ENCODE measurements at places on chromosomes 2 and 18. TPM values are rescaled to one million over a fixed set of nuclear protein-coding genes. Genes with fewer than 3 reads are reported as not detected.

Gene C2orf15
- total RNA-seq = 5.5 TPM

Gene EVX2
- total RNA-seq = 0.73 TPM

Gene DAPL1
- 1.6 TPM for total RNA-seq

Gene GALNT3
- 2.5 TPM for total RNA-seq

Gene TUBA4B
- total RNA-seq = not detected

Gene ZBTB7C
- total RNA-seq = 3.9 TPM

Gene MC2R
- not detected for total RNA-seq

Gene OTOF
- total RNA-seq = 1.4 TPM

Gene OXER1
- 0.18 TPM for total RNA-seq

Gene CHN1
- total RNA-seq = 37.3 TPM

Gene POMC
- total RNA-seq = 0.91 TPM

Gene SLC23A3
- 1.3 TPM for total RNA-seq

Gene TCF7L1
- total RNA-seq = 8.5 TPM

Gene SERPINB3
- not detected for total RNA-seq

Gene CTAGE1
- total RNA-seq = not detected

Gene SCN2A
- 117 TPM for total RNA-seq

Gene IMPACT
- 24.4 TPM for total RNA-seq

Gene GTF2A1L
- 2.8 TPM for total RNA-seq

Gene KCNK3
- total RNA-seq = 6.3 TPM

Gene CDCA7
- 14.2 TPM for total RNA-seq

Gene GALNT13
- total RNA-seq = 14.2 TPM

Gene C1QL2
- total RNA-seq = 0.27 TPM

Gene SPAG16
- 39.8 TPM for total RNA-seq

Gene AFF3
- total RNA-seq = 69.8 TPM

Gene INPP5D
- total RNA-seq = 4.9 TPM

Gene BCL11A
- 128 TPM for total RNA-seq

Gene PRR30
- not detected for total RNA-seq

Gene ALPG
- total RNA-seq = not detected

Gene MOCOS
- 0.09 TPM for total RNA-seq

Gene TMEM150A
- total RNA-seq = 6.3 TPM

Gene CROCC2
- not detected for total RNA-seq

Gene STON1
- 11.4 TPM for total RNA-seq

Gene IL36G
- total RNA-seq = not detected

Gene ESPNL
- total RNA-seq = 0.09 TPM

Gene CYRIA
- total RNA-seq = 28.2 TPM

Gene ACTG2
- total RNA-seq = 1.1 TPM

Gene SPDYA
- total RNA-seq = 2.7 TPM

Gene SCYGR2
- not detected for total RNA-seq

Gene CRACDL
- total RNA-seq = 2.9 TPM

Gene LAMA3
- 4.9 TPM for total RNA-seq

Gene SMAD7
- 14.9 TPM for total RNA-seq
